ENCODE measurements at places on chromosomes 16 and 17.
A peak's percentile ranks its signal among the peaks of the same experiment; 100 is the strongest.

DNA sequence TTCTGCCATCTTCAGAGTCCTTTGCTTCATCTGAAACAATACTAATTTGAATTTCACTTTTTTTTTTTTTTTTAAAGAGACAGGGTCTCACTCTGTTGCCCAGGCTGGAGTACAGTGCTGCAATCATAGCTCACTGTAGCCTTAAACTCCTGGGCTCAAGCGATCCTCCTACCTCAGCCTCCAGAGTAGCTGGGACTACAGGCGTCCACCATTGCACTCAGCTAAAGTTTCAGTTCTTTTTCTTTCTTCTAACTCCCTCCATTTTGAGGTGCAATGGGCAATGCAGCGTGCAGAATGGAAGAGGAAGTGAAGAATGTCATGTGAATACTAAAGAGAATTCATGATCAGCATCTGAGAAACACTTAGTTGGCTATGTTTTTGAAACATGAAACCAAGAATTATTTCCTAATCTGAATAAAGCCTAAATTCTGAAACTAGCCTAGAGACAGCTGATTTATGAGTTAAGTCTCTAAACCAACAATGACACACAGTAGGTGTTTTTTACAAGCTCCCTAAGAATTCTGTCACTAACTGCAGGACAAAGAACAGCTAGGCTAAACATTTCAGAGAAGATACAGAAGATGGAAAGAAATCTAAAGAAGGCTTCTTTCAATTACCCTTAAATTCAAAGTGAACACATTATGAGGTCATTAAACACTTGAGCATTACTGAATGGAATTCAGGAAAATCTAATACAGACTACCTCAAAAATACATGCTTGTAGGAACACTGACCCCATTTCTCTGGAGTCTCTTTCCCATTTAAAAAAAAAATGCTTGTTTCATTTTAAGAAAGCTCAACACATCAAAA lies 21.0 kb downstream of the SNN start:
- peak; percentile 45 for DNase-seq

GRCh38 chr17:76155988-76156661 lies 15.1 kb upstream of the FOXJ1 start:
- no peak for DNase-seq

DNA sequence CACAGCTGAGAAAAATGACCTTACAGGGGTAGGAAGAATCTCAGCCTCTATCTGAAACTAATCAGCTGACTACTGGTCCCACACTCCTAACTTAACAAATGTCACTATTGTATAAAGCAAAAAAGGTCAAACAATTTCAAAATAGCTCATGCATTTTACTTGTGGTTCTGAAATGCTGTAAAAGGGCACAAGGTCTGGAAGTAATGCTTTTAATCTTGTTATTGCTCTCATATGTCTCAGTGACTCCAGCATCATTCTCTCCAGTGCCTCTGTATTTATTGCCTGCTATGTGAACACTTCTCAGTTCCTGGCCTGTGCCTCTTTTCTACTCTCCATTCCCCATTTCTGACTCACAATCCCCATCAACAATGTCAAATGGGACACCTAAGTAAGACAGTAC lies 937.7 kb downstream of the CDH11 start:
- peak; percentile 40 for DNase-seq

- peak; percentile 88 for DNase-seq
Observed at GRCh38 chr17:77887464-77888241, 70.8 kb upstream of the TNRC6C start.

DNA sequence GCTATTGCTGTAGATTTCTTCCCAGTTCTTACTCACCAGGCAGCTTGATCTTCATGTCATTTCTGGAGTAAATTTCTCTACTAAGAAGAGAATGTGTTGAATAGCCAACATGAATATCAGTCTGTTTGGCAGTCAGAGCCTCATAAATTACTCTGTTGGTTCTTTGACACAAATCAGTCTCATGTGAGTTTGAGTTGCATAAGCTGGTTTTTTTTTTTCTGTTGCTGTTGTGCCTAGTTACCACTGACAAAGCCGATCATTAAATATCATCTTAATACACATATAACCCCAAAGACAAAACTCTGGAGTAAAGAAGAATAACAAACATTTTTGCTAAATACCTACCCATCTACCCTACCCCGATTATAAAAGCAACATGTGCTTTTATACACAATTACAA lies 240.5 kb upstream of the KCNJ16 start:
- no peak for DNase-seq

GRCh38 chr17:77618731-77619130 lies 339.8 kb upstream of the TNRC6C start:
- no peak for DNase-seq

GRCh38 chr17:42266918-42267766 lies 9.0 kb downstream of the STAT5B start:
- DNase-seq = peak; percentile 99

DNA sequence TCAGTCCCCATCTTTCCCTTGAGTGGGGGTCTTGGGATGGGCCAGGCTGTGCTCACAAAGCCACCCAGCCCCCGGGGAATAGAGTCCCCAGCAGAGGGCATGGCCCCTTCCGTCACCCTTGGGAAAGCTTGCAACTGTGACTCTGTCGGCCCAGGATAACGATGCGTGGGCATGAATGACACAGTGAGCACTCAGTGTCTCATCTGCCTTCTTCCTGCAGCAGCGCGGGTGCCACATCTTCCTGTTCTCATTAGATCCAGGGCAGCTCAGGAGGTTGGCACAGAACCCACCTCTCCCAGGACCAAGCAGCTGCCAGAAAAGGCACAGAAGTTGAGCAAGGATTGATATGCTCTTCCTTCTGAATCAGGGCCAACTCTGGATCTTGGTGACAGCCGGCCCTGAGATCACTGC lies 84.7 kb downstream of the MRC2 start:
- no peak for DNase-seq

DNA sequence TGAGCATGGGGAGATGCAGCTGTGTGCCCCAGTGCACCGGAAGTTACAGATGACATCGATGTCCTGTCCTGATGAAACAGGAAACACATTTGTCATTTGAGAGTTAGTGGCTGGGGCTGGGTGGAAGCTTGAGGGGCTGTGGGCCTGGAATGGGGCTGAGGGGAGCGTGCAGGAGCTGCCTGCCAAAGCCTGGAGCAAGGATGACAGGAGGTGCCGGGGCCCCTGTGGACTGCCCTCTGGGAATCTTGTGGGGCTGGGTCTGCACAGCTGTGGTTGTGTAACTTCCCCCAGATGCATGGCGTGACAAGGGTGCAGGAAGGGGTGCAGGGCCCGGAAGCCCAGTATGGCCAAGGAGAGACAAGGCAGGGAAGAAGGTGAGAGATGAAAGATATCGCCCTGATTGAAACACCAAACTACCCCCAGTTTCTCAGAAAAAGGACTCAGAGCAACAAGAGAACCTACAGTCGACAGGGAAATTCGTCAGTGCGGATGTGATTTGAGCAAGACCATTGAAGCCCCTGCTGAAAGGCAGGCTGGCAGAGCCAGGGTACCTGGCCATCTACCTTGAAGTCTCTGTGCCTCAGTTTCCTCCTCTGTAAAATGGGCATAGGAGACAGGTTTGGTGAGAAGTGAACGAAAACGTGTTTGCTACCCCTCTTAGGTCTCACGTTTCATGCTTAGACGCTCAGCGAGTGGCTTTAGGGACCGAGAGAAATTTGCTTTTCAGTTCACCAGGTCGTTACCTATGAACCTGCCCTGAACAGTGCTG lies 8.8 kb downstream of the MMP25 start:
- no peak for DNase-seq

GRCh38 chr17:52505601-52506000 lies 347.1 kb upstream of the CA10 start:
- no peak for DNase-seq

DNA sequence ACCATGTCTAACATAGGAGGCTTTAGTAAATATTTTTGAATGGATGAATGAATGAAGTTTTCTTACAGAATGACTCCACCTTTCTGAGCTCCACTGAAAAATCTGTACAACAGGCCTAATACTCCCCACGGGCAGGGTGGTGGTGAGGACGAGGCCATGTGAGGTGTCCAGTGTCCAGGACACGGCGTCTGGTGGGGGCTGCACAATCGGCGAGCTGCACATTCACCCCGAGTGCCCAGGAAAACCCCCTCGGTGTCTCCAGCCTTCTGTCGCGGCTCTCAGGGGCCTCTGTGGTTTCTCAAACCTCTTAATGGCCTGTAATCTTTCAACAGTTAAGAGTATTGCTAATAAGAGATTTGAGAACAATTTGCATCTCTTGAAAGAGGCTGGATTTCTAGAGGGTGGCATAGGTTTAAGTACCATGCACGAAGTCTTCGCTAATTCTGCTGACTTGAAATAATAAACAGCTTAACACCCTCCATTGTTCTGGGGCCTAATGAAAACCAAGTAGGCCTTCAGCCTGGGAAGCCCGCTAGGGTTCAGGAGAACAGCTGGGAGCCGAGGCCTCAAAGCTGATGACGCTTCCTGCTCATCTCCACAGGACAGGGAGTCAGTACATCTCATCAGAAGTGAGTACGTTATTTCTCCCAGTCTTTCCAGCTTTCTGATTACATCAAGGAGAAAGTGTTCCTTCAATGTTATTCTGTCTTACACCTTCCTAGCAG lies 304.6 kb upstream of the FOXF1 start:
- DNase-seq = no peak
